NCI-H2107 (cell line): ENCODE measurements at places on chromosomes 2 and 18.

GRCh38 chr18:63445037-63445436 lies 22.8 kb upstream of the VPS4B start:
- no peak for DNase-seq

- no peak for DNase-seq
Measured at GRCh38 chr18:10973567-10974203, 175.7 kb downstream of the PIEZO2 start.

DNA sequence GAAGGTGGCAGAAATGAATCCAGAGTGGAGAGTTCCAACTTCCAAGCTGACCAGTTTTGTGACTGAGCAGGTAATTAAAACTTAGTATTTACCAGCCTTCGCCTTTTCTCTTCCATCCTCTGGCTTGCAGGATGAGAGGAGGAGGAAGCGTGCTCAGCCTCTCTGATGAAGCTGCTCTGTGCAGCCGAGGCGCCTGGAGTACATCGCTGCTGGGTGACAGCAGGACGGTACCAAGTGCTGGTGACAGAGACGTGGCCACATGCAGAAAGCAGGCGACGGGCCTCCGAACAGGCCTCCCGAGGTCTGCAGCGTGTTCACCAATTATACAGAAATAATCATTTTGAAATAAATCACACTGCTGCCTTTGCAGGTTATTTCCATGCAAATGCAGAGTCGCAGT lies 95.0 kb downstream of the MBP start:
- no peak for DNase-seq

DNA sequence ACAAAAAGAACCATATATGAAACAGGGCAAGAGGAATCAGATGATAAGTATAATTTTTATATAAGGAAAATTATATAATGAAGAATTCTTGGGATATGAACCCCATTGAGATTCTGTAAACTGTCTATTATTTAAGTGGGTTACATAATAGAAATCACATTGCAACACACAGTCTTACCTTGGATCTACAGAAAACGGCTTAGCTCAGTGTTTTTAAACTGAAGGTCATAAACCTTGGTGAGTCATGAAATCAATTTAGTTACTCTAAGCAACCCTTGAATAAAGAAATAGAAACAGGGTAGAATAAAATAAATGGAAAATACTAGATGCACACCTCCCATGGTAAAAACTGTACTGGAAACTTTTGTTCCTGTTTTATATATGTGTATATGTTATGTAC lies 50.7 kb downstream of the METTL8 start:
- no peak for DNase-seq

- DNase-seq = no peak
Measured at GRCh38 chr2:10324095-10324832, 21.6 kb downstream of the HPCAL1 start.

DNA sequence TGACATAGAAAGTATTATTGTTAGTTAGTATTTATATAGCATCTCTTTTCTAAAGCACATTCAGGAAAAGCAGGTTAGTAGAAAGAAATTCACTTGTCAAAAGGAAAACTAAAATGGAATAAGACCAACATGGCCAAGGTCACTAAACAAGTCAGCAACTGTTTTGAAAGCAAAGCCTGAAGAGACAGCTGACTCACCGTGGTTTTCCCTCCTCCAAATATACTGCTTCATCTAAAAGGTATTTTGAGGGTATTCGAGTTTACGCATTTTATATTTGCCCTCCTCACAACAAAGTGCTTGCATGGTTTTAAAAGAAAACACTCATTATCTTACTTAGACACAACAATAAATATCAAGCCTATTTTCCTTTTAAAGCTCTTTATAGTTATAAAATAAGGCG lies 24.0 kb downstream of the ZNF385B start:
- no peak for DNase-seq

- no peak for DNase-seq
Measured at GRCh38 chr18:48955830-48956261, 5.1 kb upstream of the SMAD7 start.

DNA sequence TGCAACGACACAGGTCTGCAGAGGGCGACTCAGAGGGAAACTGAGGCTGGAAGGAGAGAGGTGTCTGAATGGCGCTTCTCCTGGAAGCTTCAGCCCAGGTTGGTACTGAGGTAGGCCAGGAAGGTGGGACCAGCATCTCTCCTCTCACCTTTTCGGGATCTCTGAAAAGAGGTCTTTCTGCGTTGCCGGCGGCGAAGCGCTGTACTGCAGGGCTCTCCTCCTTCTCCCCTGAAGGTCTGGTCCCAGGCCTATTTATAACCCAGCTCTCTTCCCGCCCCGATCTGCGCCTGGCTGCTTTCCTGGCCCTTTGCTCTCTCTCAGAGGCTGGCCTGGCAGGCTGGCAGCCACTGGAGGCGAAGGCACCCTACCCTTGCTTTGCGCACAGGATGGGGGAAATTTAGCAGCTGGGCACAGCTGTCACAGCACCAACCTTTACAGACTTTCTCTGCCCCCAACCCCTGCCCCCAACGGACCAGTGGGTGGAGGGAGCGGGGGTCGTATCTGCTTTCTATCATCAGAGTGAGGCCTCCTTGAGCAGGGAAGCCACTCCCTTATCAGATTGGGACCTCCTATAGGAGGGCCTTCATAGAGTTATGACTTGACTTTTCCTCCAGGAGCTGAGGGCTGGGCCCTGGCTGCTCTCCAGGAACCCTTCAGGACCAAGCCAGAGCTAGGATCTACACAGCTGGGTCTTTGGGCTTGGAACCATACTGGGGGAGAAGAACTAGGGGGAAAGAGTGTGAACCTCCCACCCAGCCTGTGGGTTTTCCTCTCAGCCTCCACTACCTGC lies 1.1 kb downstream of the DYSF start:
- no peak for DNase-seq

- no peak for DNase-seq
Measured at GRCh38 chr2:126856403-126856802, 42.3 kb upstream of the TEX51 start.

- DNase-seq = no peak
Measured at GRCh38 chr2:173990970-173991819, 26.0 kb upstream of the SP3 start.

- no peak for DNase-seq
Measured at GRCh38 chr2:108570416-108570815, 36.1 kb downstream of the LIMS1 start.

DNA sequence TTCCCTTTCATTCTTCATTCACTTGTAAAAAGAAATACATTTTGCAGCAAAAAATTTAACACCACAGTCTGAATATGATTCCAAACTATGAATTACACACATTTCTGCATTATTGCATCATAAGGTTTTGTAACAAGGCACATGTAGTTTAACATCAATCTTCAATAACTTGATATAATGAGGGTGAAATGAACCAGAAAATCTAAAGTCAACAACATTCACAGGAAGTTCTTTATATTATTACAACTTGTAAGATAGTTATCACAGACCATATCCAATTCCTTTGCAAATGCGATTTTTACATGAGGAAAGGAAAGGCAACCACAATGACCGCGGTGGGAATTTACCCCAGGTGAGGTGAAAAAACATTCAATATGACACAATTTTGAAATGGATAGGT lies 213.3 kb downstream of the NAPG start:
- DNase-seq = no peak

DNA sequence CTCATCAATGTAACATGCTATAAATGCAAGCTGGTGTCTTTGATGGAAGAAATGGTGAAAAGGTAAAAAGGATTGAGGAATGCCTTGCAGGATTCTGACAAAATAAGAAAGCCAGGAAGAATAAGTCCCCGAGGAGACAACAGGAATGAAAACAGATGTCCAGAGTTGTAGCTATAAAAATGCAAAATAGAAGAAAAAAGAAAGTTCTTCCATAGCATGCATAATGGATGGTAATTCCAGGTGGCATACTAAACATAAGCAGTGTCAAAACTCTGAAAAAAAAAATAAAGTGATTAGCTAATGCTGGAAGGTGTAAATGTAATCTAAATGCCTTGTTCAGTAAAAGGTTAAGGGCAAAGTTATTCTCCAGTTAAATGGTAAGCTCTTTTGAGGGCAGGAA lies 225.9 kb upstream of the CHST9 start:
- no peak for DNase-seq

GRCh38 chr18:41096504-41096903 lies 858.5 kb upstream of the PIK3C3 start:
- peak; percentile 83 for DNase-seq

DNA sequence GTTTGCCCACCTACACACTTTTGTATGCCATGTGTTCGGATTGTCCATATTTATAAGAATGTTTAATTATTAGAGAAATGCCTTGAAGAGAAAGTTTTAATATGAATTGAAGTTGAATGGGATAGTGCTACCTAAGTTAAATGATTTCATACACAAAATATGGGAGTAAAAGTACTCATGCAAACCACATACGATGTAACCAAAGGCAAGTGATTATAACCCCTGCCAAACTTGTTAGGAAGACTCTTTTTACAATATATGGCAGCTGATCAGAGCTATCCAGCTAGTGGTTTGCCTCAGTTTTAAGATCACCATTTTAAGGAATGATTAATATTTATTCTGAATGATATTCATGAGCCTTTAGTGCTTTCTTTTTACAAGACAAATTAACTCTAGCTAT lies 106.7 kb downstream of the MYO1B start:
- no peak for DNase-seq

- no peak for DNase-seq
Measured at GRCh38 chr2:127572841-127573240, 37.4 kb downstream of the MYO7B start.
